Suprapubic skin (tissue), 4 donors: ENCODE measurements at places on chromosomes 4 and X.
A peak's percentile ranks its signal among the peaks of the same experiment; 100 is the strongest.

DNA sequence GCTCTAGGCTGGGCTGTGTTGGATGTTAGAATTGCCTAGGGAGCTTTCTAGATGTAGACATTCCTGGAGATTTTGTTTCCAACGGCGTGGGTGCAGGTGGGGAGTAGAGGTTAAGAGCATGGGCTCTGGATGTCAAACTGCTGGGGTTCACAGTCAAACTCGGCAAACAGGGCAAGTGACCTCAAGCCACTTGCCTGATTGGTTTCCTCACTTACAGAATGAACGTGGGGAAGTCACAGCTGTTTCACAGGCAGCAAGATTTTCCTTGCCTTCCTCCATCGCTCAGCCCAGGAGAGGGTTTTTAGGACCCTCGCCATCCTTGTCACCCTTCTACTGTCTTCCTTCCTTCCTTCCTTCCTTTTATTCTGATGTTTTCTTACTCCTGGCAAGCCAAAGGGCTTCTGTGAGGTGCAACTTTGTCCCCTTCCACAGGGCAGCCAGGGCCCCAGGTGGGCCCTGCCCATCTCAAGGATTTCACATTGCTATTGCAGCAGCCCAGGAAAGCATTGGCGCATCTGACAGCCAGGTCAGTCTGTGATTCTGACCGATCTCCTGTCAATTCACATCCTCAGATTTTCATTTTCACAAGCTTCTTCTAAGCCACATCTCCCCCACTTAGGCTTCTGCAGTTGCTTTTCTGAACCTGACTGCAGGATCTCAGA lies 7.0 kb downstream of the RTL5 start:
- no peak for DNase-seq

DNA sequence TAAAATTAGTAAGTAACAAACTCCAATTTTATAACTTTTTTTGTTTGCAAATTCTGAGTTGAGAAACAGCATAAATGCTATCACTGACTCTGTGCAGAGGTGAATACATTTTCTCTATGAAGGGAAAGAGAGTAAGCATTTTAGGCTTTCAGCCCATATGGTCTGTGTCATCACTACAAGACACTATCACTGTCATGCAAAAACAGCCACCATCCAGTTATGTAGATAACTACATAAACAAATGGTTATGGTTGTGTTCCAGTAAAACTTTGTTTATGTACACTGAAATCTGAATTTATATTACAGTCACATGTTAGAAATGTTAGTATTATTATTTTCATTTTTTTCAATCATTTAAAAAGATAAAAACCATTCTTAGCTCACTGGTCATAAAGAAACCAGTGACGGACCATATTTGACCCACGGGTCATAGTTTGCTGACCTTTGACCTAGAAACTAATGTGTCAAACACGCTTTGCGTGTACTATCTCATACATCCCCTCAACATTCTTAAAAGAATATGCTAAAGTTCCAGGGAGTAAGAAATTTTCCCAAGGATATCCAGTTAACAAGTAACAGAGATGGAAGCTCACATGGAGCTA lies 29.1 kb downstream of the RASGEF1B start:
- DNase-seq = no peak

GRCh38 chr4:140662082-140662869 lies 93.5 kb upstream of the UCP1 start:
- no peak for DNase-seq

- DNase-seq = no peak
Observed at GRCh38 chr4:109820563-109820962, 5.0 kb downstream of the GAR1 start.

DNA sequence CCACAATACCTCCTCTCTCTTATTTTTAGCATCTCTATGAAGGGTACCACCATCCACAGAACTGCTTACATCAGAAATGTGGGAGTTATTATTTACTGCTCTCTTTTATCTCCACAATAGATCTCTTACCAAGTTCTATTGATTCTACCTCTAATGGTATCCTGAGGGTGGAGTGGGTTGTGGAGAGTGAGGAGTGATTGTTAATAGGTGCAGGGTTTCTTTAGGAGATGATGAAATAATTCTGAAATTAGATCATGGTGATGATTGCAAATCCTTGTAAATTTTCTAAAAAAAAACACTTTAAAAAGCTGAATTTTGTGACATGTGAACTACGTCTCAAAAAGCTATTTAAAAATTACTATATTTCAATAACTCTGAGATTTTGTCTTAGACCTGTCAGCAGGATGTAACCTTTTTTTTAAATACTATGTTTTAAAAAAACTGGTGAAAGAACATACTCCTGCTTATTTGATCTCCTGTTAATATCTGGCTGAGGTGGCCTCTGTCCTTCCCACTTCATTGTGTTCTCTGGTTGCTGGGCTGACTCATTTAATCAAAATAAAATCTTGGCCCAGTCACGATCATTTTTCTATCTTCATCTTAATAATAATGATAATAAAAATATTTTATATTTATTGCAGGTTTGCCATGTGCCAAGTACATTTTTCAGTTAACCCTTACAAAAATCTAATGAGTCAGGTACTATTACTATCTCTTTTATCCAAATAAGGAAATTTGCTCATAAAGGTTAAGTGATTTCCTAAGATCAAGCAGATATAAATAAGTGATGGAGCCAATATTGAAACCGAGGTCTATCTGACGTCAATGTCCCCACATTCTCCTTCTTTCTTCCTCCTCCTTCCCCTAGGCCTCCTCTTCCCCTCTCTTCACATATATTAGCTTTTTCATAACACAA lies 73.5 kb downstream of the GLUD2 start:
- DNase-seq = no peak

- no peak for DNase-seq
Observed at GRCh38 chr4:47334652-47335051, 128.8 kb downstream of the COMMD8 start.

- no peak for DNase-seq
Observed at GRCh38 chr4:168574581-168575295, 77.9 kb downstream of the PALLD start.

- no peak for DNase-seq
Observed at GRCh38 chr4:17723648-17724047, 57.8 kb downstream of the FAM184B start.

GRCh38 chrX:110437686-110438085 lies 79.0 kb downstream of the RTL9 start:
- DNase-seq = no peak

GRCh38 chr4:1053080-1053661 lies 41.7 kb downstream of the FGFRL1 start:
- DNase-seq = peak; percentile 59

DNA sequence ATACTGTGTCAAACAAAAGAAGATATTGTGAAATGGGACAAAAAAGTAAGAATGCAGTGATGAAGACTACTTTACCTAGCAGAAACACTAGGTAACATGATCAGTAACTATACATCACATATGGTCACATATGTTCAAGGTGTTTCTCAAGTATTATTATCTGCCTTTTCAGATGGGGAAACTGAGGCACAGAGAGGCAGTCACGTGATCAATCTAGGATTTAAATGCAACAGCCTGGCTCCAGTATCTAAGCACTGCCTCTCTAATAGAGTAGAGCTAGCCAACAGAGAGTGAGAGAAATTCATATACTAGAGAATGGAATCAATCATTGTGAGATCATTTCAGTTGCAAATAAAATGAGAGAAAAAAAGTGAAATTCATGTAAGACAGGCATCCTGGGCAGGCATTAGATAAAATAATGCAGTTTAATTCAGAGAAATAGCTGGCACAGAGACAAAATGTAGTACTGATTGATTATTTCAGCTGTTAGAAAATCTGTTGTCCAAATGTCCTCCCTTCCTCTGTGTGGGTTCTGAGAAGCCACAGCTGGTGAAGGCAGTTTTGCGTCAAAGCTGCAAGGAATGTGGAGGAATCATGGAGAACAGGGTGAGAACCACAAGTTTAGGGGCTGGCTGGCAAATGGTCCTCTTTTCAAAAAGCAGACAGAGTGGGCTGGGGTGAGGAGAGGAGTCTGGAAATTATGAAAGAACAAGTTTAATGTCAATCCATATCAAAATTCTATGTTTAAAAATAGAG lies 26.0 kb downstream of the SMIM43 start:
- DNase-seq = no peak

- DNase-seq = no peak
Observed at GRCh38 chr4:92047209-92047875, 256.4 kb upstream of the GRID2 start.

DNA sequence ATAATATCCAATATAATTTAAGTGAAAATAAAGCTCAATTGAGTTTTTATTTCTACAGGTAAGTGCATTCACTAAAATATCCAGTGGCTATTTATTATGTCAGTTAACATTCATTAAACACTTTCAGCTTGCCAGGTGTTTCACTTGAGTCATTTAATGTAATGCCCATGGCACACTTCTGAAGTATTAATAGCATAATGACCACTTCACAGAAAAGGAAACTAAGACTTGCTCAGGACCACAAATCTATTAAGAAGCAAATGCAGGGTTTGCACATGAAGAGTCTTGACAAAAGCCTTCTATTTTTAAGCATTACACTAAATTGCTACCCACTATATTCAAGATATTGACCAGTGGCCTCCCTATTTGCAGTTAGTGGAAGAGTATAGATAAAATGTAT lies 612.7 kb downstream of the KCTD8 start:
- no peak for DNase-seq

- DNase-seq = no peak
Observed at GRCh38 chr4:159446266-159446976, 343.5 kb downstream of the RAPGEF2 start.

DNA sequence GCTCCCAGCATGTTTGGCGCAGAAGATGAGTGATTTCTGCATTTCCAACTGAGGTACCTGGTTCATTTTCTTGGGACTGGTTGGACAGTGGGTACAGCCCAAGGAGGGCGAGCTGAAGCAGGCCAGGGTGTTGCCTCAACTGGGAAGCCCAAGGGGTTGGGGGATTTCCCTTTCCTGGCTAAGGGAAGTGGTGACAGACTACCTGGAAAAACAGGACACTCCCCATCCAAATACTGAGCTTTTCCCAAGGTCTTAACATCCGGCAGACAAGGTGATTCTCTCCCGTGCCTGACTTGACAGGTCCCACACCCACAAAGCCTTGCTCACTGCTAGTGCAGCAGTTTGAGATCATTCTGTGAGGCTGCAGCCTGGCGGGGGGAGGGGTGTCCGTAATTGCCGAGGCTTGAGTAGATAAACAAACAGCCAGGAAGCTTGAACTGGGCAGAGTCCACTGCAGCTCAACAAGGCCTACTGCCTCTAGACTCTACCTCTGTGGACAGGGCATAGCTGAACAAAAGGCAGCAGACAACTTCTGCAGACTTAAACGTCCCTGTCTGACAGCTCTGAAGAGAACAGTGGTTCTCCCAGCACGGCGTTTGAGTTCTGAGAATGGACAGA lies 307.7 kb upstream of the ARSJ start:
- DNase-seq = no peak

DNA sequence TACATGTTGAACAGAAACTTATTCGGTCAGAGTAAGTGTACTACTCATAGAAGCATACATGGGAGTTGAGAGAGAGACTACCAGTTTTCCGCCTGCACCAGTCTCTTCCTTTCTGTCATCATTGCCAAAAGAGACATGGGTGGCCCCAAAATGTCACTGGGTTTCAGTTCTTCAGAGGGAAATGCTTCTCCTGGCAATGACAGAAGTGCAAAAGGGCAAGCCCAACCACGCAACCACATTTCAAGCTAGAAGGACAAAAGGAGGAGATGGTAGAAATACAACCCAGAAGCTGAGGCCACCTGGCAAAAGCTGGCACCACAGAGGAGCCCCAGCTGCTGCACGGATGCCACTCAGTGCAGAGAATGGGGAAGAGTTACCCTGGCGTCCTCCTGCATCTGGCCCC lies 320.1 kb downstream of the BCOR start:
- DNase-seq = no peak

DNA sequence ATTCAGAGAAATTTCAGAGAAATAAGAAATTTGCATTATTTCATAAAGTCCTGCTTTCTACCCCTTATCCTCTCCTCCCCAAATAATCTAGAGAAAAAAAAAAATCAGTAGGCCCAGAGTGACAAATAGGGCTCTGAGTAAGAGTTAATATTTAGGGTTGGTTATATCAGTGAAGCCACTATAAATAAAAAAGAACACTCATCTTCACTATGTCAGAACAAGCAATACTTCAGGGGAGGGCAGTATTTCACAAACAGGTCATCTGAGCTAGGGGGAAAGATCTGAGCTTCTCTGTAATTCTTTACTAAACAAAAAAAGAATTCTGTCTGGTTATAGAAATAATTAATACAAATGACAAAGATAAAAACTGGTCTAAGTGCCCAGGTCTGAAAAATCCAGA lies 39.4 kb downstream of the PDE5A start:
- no peak for DNase-seq
